ENCODE measurements at places on chromosomes 7 and 10. TPM values are rescaled to one million over a fixed set of nuclear protein-coding genes. Genes with fewer than 3 reads are reported as not detected.

DNA sequence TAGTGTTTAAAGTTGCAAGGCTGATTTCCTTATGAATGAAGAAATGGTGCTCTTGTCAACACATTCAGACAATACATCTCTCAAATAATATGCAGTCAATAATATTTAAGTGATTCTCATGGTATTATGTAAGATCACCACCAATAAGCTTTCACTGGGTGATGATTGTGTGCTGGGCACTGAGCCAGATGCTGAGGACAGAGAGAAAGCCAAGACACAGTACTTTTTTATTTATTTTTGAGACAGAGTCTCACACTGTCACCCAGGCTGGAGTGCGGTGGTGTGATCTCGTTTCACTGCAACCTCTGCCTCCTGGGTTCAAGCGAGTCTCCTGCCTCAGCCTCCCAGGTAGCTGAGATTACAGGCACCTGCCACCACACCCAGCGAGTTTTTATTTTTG lies 130.6 kb upstream of the LSM8 start:
- no peak for DNase-seq

- no peak for DNase-seq
These were observed 111.5 kb downstream of the PLCE1 start for GRCh38 chr10:94105226-94105625.

DNA sequence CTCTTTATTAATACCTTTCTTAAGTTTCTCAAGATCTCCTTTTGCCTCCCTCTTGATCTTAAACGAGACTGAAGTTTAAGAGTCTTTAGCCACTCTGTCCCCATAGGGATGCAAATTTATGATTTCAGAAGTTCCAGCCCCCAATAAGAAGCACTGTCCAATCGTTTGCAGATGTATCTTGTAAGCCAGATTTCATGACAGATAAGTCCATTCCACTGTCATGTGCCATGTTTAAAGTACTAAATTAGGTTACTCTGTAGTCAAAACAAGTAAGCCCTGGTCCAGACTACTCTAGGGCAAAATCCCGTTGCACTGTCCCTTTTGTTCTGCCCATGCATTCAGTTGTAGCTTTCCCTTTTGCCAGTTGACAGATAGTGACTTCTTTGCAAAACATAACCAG lies 157.2 kb upstream of the KAT6B start:
- DNase-seq = no peak

DNA sequence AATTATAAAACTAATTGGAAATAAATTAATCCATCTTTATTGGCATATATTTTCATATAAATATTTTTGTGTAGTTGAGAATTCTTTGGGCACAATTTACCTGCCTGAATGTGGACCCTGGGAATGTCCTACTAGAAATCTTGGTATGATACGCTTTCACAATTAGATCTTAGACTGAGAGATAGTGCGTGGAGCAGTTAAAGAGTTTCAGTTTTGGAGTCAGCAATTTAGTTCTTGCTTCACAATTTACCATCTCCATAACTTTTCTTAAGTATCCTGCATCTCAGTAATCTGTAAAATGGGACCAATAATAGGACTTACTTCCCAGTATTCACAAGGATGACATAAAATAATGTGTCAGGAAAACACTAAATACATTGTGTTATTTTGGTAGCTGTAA lies 2.0 kb downstream of the MTPN start:
- no peak for DNase-seq

GRCh38 chr10:7659560-7659959 lies 7.2 kb downstream of the ITIH5 start:
- DNase-seq = peak; percentile 5

The ANKRD30A gene
- not detected for total RNA-seq

DNA sequence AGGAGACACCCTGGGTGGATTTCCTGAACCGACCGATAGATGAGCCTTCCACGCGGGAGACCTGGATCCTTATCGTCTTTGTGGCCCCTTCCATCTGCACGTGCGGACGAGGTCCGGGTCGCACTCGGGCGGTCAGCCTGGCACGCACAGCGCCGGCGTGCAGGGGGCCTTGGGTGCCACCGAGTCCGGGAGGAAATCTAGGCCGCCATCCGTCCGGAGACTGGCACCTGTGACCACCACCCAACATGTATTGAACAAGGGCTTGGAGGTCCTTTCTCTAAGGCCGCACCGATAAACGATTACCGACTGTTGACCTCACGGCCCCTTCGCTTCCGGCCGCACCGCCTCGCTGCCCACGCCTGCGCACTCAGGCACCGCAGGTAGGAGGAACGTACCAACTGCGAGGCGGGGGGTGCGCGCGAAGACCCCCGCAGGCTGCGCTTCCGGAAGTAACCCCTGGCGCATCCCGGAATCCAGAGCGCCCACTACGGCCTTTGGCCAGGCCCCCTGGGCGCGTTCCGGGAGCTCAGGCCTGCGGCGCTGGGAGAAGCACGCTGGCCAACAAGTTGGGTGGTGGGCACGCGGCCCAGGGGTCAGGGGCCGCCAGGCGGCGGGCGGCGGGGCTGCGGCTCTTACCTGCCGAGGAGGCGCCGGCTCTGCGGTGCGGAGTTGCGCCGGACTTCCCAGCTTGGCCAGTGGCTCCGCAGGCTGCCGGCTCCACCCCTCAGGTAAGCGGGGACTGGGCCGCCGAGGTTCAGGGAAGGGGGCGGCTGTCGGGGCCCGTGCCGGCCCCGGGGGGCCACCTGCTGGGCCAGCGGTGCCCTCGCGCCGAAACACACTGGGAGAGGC lies at the start of the genes ACTR3C and LRRC61:
Gene ACTR3C (minus strand): TSS at position 713 of the 849 bp plus-strand sequence. CDS start 28,249 bp downstream, outside the sequence.
Gene LRRC61 (plus strand): TSS at position 523 of the 849 bp plus-strand sequence. CDS start 13,507 bp downstream, outside the sequence.
- no peak for DNase-seq

DNA sequence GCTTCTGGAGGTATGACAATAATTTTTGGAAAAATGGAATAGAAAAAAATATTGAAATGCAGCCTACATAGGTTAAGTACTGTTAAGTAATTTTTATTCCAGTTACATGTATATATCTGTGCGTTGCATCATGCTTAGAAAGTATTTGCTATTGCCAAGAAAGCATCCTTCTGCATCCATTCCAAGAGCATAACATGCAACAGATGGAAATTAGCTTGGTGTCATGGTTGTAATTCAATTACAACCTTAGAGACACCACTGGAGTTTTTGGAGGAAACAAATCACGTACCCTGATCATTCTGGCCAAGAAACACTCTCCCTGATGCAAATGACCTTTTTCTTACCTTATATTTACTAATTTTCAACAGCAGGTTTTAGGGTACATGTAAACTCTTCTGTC lies 1.7 kb downstream of the AKR1B1 start:
- DNase-seq = no peak
